K562 (cell line): ENCODE measurements at places on chromosomes 1 and 21. TPM values are rescaled to one million over a fixed set of nuclear protein-coding genes. Genes with fewer than 3 reads are reported as not detected.

Gene C1orf167
- polyA plus RNA-seq = 0.86 and 0.94 TPM in 2 replicates

Gene TMIGD3
- polyA plus RNA-seq = not detected in 2 replicates

Gene CD55
- polyA plus RNA-seq = 97.0 and 98.6 TPM in 2 replicates

Gene ZNF593OS
- polyA plus RNA-seq = not detected in 2 replicates

Gene GBP7
- polyA plus RNA-seq = not detected in 2 replicates

Gene SELP
- not detected in 2 replicates for polyA plus RNA-seq

GRCh38 chr1:201483373-201483949, 14.5 kb upstream of the PHLDA3 start:
- no peak for DNase-seq

DNA sequence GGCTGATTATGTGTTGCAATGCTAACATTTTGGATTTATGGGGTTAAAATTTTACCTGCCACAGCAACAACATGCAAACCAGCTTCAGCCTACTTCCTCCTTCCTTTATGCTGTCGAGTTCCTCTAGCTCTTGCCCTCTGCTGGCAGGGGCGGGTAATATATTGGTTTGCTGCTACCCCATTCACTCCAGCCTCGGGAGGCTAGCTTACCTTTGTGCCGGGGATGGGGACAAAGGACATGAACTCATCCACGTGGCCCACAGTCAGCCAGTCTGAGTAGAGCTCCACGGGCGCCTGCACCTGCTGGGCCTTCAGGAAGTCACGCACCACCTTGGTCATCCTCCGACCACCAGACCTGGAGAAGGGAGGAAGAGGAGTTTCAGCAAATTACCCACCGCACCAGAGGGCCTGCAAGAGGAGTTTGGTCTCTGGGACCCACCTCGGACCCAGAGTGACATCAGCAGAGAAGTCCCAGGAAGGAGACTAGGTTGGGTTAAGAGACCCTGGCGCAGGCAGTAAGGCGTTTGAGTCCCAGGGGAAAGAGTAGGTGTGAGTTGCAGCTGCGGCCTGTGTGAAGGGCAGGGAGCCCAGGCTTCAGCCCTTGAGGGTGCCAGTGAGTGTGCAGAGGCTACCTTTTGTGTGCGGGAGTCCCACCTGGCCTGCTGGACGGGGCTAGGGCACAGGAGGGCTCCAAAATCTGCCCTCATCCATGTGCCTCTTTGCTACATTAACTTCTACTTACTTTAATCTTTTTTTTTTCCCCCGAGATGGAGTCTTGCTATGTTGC, 21.8 kb upstream of the SDHB start:
- peak; percentile 57 for DNase-seq

DNA sequence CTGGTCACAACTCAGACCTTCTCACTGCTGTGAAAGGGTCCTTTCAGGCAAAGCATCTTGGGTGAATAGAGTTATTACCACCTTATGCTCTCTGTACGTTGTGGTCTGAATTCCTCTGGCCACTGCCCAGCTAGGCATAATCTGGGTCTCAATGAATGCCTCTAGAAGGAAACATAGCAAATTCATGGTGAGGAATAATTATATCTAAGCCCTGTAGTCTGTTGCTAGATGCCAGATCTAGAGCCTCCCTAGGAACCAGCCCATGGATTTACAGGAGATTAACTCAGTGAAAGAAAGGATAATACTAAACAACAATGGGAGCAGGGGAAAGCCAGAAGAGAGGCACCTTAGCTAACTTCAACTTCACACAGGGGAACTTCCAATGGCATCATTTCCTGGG, 2.4 kb upstream of the COL11A1 start:
- DNase-seq = no peak

DNA sequence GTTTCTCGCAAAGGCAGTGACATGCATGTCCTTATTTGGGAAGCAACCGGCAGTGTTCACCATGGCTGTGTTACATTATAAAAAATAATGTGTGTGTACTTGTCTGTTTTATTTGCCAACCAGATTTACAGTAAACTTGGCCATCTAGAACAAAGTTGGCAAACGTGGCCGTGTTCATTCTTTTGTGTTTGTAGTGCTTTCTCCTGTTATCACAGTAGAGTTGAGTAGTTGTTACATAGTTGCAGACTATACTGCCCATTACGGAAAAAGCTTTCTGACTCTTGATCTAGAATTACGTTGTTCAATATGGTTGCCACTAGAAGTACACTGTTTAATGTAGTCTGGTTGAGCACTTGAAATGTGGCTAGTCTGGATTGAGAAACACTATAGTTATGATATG, 19.4 kb downstream of the SOAT1 start:
- no peak for DNase-seq

GRCh38 chr1:5576673-5577065, 415.6 kb downstream of the NPHP4 start:
- no peak for DNase-seq

- DNase-seq = no peak
These were observed 63.6 kb downstream of the SPEN start for GRCh38 chr1:15911141-15911540.

- no peak for DNase-seq
These were observed 65.8 kb upstream of the BCL9 start for GRCh38 chr1:147475488-147475887.

GRCh38 chr21:33355355-33355754, 30.6 kb downstream of the IFNAR1 start:
- no peak for DNase-seq

DNA sequence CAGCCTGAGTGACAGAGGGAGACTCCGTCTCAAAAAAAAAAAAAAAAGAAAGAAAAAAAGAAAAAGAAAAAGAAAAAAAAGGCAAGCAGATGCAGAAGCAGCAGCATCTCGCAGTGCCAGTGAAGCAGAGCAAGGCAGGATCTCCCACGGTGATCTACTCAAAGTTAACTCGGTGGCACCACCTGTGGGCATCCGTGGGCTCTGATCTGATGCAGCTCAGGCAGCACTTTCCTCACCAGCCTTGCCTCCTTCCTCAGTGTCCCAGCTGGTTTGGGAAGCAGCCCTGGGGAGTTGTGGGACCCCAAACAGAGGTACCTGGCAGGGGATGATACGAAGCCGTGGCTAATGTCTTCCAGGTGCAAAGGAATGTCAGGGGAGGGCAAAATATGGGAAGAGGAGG, 104.3 kb upstream of the KRTAP19-8 start:
- no peak for DNase-seq

- DNase-seq = no peak
These were observed 137.3 kb downstream of the SLC30A10 start for GRCh38 chr1:219790834-219791615.
